ENCODE measurements at places on chromosomes 12 and 14.

DNA sequence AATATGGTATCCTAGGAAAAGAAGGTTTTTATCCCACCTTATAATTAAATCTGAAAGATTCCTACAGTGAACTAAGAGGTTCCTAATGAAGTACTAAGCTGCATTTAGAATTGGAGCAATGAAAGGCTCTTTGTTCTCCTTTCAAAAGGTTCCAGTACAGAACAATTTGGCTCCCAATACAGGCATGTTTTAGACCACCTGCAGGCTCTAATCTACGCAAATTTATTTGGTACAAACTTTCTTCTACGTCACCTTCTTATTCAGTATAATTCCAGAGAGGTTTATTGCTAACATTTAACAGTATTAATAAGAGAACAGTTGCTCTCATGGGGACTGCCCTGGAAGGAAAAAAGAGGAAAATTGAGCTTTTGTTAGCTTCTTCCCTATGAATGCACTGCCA lies 37.6 kb upstream of the SLCO1C1 start:
- DNase-seq: no peak

- DNase-seq: no peak
Measured at GRCh38 chr12:46535376-46535775, 162.8 kb upstream of the SLC38A2 start.

- no peak for DNase-seq
Measured at GRCh38 chr14:52153939-52154338, 85.1 kb upstream of the NID2 start.

DNA sequence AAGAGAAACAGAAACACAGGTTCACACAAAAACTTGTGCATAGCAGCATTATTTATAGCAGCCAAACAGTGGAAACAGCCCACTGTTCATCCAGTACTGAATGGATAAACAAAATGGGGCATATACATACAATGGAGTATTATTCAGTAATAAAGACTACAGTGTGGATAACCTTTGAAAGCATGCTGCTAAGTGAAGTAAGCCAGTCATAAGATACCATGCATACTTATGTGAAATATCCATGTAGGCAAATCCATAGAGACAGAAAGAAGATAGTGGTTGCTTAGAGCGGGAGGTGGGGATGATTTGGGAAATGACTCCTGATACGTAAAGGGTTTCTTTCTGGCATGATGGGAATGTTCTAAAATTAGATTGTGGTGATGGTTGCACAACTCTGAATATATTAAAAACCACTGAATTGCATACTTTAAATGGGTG lies 99.4 kb downstream of the CRADD start:
- DNase-seq: no peak

GRCh38 chr12:11174022-11174421 lies 3.0 kb downstream of the SMIM10L1 start:
- no peak for DNase-seq

GRCh38 chr12:46524778-46525177 lies 152.2 kb upstream of the SLC38A2 start:
- no peak for DNase-seq

DNA sequence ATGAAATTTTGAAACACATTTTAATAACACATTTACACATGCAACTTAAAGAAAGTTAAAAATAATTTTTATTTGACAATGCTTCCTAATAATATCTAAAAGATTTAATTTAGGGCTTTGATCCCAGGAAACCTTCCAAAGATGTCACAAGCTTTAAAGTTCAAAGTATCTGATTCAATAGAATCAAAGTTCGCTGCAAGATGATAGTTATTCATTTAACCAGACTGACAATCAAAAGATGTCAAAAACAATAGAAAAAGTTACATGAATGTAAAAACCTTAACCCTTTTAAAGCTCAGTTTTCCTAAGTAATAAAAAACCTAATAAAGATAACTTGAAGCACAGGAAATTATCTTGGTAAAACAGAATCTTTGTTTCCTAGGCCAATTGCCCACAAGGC lies 67.7 kb downstream of the SDR9C7 start:
- no peak for DNase-seq

DNA sequence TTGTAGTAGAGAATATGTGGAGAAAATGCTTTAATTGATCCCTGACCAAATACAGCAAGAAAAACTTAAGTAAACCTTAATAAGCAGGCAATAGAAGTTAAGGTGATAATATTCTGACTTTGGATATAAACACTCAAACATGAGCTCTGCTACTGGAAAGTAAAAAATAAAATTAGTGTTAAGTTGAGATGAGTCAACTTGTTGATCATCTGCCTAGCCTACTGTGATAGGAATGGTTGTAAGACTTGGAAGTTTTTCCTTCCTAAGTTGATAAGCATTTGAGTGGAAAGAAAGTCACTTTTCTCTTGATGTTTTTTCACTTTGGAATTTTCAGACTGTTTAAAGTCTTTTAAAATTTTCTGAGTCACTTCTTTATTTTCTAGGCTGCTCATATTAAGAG lies 26.0 kb downstream of the ADIPOR2 start:
- no peak for DNase-seq

Measured in urothelium cell line (cell line).